ENCODE measurements at places on chromosomes 2 and 18. TPM values are rescaled to one million over a fixed set of nuclear protein-coding genes. Genes with fewer than 3 reads are reported as not detected.

Gene SCG2
- polyA plus RNA-seq: 1.4 TPM

Gene DSG4
- 0.07 TPM for polyA plus RNA-seq

Gene ACVR2A
- 8.0 TPM for polyA plus RNA-seq

Gene ALLC
- not detected for polyA plus RNA-seq

Gene IL36RN
- polyA plus RNA-seq: not detected

Gene SIX2
- 0.12 TPM for polyA plus RNA-seq

Gene ARID5A
- 2.9 TPM for polyA plus RNA-seq

Gene RPL31
- 2,275 TPM for polyA plus RNA-seq

Gene LOXL3
- 2.3 TPM for polyA plus RNA-seq

Gene CFAP65
- polyA plus RNA-seq: 0.06 TPM

Gene TPO
- 1.4 TPM for polyA plus RNA-seq

Gene ALPG
- polyA plus RNA-seq: not detected

Gene INPP5D
- 7.9 TPM for polyA plus RNA-seq

Gene WNT10A
- polyA plus RNA-seq: 0.07 TPM

Gene KRTCAP3
- polyA plus RNA-seq: 61.6 TPM

Gene TUBA3E
- 2.4 TPM for polyA plus RNA-seq

Gene VPS54
- 21.7 TPM for polyA plus RNA-seq

Gene ZBTB7C
- polyA plus RNA-seq: 0.67 TPM

Gene NPPC
- polyA plus RNA-seq: not detected

Gene HOXD12
- not detected for polyA plus RNA-seq

Gene VWA3B
- 1.4 TPM for polyA plus RNA-seq

Gene ITGA4
- polyA plus RNA-seq: 3.0 TPM

Gene GKN1
- not detected for polyA plus RNA-seq

Gene ACTR3
- 93.3 TPM for polyA plus RNA-seq

Gene CAPG
- 130 TPM for polyA plus RNA-seq

Gene AGXT
- 0.58 TPM for polyA plus RNA-seq

Gene PECR
- 22.3 TPM for polyA plus RNA-seq

Gene NEU2
- polyA plus RNA-seq: not detected

Gene MBOAT2
- 1.4 TPM for polyA plus RNA-seq

Gene FZD7
- 10.9 TPM for polyA plus RNA-seq

Gene MROH2A
- polyA plus RNA-seq: 0.19 TPM

Gene SKOR2
- not detected for polyA plus RNA-seq

Gene CD302
- polyA plus RNA-seq: 12.1 TPM

Gene MAPRE2
- 19.8 TPM for polyA plus RNA-seq

Gene PDE1A
- not detected for polyA plus RNA-seq

All from small intestine (tissue), 16 donors.